SHP77 treated with DMSO at 0.1 percent for 48 hours (cell line): ENCODE measurements at places on chromosomes 13 and 19.

GRCh38 chr19:10603084-10603872, 16.2 kb upstream of the AP1M2 start:
- no peak for DNase-seq

DNA sequence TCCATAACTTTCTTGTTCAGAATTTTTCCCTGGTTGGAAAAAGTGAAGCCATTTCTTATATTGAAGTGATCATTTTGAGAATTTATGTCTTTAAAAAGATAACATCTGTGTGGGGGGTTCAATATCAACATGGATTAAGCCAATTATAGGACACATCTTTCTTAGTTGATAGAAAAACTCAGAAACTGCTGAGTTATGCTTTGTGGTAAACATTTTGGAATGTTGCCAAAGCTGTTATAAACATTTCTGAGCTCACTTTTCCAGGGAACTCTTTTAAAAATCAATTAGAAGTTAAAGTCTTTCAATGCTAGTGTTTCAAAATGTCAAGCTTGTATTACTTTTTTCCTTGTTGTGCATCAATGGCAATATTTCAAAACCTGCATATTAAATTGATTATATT, 248.8 kb downstream of the DACH1 start:
- no peak for DNase-seq

DNA sequence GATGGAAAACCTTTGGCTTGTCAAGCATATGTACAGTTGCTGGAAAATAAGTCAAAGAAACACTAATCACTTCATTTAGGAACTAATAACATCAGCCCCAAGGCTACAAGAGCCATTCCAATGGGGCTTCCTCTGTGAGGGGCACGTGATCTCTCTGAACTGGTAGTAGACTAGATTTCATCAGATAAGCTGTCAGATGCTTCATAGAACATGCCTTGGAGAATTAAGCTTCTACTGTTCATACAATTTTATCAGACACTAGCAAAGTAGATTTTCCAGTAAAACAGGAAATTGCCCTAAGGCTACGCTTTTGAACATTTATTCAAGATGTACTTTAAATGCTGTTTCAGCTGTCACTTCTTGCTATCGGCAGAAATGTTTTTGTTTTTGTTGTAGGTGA, 107.8 kb downstream of the EDNRB start:
- no peak for DNase-seq

DNA sequence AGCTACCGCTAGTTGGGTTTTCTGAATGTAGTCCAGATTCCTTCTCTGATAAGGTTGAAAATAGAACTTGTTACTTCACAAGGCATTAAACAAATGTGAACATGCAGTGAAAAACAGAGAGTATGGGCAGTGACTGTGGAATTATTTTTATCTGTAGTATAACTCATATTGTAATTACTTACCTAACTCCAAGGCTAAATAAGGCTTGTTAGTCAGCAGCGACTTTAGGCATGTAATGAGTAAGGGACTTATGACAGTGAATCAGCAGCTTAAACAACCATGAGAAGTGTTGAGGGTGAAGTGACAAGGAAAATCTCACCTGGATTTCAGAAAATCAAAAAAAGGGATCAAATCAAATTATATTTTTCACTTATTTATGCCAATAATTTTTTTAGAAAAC, 1719.5 kb upstream of the MIR17HG start:
- DNase-seq = no peak

GRCh38 chr19:30111021-30111855, 169.2 kb downstream of the URI1 start:
- DNase-seq = no peak

DNA sequence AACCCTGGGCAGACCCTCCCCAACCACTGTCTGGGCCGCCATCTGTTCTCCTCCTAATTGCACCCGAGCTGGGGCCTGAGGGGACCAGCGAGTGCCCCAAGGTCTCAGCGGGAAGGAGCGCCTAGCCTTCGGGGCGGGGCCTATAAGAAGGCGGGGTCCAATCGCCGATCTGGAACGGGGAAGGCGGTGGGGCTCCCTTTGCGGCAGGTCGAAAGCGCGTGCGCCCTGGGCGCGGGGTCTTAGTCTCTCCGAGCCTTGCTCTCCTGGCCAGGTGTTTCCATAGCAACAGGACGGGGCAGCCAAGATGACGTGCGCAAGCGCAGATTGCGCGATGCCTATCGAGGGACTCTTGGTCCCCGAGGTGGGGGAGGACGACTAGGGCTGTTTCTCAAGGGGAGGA, 2.8 kb downstream of the MAST1 start:
- no peak for DNase-seq

- no peak for DNase-seq
Observed at GRCh38 chr19:41708481-41708880, at the start of gene CEACAM5. CEACAM5 (plus strand) TSS chr19:41708626; CDS start chr19:41708732, 106 bp downstream.

DNA sequence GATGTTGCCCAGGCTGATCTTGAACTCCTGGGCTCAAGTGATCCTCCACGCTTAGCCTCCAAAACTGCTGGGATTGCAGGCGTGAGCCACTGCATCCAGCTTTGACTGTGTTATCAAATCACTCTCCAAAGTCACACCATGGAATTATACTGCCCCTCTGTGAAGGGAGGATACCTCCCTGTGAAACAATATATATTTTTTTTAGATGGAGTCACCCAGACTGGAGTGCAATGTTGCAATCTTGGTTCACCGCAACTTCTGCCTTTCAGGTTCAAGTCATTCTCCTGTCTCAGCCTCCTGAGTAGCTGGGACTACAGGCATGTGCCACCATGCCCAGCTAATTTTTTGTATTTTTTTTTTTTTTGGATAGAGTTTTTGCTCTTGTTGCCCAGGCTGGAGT, 7.7 kb downstream of the TYK2 start:
- DNase-seq = no peak

- DNase-seq = no peak
Observed at GRCh38 chr19:9996541-9996940, 13.8 kb downstream of the COL5A3 start.

DNA sequence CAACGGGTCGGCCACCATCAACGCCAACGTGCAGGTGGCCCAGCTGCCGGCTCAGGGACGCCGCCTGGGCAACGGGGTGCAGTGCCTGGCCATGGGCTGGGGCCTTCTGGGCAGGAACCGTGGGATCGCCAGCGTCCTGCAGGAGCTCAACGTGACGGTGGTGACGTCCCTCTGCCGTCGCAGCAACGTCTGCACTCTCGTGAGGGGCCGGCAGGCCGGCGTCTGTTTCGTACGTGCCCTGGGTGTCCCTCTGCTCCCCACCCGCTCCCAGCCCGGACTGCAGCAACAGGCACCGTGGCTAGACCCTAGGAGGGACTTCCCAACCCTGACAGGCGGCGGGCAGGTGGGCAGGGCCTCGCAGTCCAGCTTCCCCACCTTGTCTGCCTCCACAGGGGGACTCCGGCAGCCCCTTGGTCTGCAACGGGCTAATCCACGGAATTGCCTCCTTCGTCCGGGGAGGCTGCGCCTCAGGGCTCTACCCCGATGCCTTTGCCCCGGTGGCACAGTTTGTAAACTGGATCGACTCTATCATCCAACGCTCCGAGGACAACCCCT, 3.5 kb downstream of the ELANE start:
- DNase-seq = no peak

- no peak for DNase-seq
Observed at GRCh38 chr13:60645676-60646075, 248.7 kb downstream of the TDRD3 start.

DNA sequence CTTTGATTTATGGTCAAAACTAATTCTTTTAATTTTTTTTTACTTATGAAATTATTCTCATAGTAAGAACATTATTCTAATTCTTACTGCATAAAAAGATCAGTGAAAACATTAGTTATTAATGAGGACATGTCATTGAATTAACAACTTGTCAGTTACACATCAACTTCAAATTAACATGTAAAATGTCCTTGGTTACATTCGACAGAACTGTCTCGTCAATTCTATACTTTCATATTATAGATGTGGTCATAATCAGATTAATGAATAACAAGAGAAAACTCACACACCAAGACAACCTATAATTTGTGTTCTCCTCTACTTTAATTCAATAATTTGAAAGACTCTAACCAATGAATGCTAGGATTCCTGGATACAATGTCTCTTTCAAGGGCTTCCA, 66.7 kb downstream of the KATNAL1 start:
- DNase-seq = no peak

GRCh38 chr13:65670014-65670625, 1560.0 kb downstream of the PCDH9 start:
- no peak for DNase-seq

- no peak for DNase-seq
Observed at GRCh38 chr13:110463871-110464510, 97.5 kb downstream of the RAB20 start.

DNA sequence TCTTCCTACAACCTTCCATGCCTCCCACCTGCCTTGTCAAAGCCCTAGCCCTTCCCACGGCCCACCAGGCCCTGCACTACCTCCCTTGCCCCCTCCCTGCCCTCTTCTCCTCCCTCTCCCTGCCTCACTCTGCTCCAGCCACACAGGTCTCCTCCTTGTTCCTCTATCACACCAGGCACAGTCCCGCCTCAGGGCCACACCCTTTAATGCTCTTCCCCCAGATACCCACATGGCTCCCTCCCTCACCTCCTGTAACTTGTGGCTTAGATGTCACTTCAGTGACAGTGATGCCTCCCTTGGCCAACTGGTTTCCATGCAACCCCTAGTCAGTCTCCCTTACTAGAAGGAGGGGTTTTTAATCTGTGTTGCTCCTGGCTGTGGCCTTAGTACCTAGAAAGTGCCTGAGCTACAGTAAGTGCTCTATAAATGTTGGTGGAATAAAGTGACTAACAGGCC, 1.3 kb downstream of the SIRT6 start:
- DNase-seq = no peak

DNA sequence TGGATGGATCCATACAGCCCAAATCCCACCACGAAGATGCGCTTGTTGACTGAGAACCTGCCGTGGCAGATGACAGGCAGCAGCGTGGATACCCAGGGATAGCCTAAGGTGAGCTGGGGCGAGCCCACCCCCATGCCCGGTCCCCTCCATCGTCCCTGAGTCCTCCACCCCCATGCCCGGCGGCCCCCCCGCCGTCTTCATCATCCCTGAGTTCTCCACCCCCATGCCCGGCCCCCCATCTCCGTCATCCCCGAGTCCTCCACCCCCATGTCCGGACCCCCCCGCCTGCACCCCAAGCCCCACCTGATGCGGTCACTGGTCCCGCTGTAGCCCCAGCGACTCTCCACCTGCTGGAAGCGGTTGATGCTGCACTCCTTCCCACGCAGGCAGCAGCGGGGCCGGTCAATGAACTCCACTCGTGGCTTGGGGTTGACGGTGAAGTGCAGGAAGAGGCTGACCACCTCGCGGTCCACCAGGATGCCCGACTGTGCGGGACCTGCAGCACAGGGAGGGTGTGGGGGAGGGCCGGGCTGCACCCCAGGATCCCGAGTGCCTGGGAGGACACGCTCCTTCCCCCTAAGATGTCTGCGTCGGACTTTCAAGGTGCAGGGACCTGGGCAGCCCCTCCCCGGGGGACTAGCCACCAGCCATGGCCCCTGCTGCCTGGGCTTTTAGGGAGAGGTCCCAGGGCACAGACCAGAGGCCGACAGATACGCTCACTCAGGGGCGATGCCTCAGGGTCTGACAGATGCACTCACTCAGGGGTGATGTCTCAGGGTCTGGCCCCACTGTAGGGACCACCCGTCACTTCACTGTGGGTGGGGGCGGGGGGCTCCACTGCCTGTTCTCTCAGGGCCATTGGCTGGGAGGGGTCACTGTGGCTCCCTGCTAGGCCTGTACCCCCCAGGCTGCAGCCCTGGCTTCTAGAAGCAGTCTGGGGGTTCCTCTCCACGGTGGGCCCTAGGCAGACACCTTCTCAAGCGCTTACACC, 28.0 kb downstream of the BTBD2 start:
- no peak for DNase-seq

DNA sequence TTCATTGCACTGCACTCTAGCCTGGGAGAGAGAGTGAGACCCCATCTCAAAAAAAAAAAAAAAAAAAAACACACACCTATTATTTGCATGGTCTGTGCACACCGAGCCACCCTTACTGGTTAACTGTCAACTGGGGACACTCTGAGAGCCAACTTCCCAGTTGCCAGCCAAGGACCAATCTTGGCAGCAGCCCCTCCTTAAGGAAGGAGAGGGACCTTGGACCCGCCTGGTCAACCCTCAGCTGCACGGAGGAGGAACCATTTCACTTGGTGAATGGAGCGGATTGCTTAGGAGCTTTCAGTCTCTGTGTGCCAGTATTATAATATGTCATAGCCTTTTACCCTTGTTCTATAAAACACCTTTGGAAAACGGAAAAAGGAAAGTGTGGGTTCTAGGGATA, 24.9 kb downstream of the MICOS13 start:
- DNase-seq = no peak

DNA sequence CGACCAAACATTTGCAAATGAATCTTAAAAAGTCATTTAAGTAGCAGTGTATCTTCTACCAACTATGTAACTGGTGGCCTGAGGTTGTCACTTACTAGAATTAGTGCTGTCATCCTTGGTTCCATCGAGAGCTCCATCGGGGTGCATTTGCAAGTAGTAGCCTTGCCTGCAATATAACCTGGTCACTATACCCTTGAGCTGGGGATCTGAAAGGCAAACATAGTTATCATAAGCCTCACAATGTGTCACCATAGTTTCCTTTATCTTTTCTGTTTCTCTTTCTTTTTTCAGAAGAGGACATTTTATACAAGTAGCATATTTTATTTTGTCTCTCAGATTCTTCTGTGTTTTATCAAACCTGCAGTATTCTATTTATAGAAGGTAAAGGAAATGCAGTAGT, 422.6 kb downstream of the ITGBL1 start:
- peak; percentile 25 for DNase-seq

DNA sequence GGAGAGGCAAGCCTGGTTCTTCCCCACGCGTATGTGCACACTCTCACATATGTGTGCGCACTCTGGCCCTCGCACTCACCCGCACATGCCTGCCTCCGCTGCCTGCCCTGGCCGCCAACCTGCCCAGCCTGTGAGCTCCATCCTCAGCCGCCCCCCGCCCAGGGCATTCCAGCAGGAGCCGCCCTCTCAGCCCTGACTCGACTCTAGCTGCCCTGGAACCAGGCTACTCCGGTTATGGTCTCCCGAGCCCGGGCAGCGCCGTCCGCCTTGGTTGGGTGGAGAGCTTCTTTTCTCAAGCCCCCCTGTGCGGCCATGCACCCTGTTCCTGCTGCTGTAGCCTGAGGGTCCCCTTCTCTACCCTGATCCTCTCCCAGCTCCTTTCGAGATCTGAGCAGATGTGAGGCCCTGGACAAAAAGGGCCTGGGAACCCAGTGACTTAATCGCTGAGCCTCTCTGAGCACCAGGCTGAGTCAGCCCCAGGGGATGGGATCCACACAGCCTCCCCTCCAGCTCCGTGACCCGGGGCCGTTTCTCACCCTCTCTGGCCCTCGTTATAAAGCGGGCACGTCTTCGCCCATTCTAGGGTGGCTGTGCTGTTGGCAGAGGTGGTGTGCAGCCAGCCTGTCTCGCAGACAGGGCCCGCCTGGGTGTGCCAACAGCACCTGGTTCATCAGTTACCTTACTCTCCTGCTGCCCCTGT, 191.5 kb downstream of the TEX29 start:
- no peak for DNase-seq
